ENCODE measurements at places on chromosomes 4 and X.

GRCh38 chr4:4334798-4335520, 44.9 kb downstream of the ZBTB49 start:
- DNase-seq, result peak; percentile 41

- DNase-seq, result no peak
These were observed 169.8 kb upstream of the GALNT7 start for GRCh38 chr4:172998527-172999469.

- no peak for DNase-seq
These were observed 1153.8 kb downstream of the STIM2 start for GRCh38 chr4:28014469-28014868.

DNA sequence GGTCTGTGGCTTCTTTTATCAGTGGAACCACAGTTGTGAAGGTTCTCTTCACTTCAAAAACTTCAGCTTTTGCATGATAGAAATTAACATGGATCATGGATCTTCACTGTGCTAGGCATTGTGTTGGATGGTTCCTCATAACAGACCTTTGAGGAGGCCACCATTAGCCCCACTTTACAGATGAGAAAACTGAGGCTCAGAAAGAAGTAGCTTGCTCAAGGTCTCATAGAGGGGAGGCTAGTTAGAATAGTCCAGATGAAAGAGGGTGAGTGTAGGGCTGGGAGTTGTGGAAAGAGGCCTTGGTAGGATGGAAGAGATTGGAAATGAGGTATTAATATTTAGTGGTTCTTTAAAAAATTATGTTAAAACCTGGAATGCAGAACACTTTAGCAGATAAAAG, 2.6 kb downstream of the TSR2 start:
- DNase-seq, result no peak

DNA sequence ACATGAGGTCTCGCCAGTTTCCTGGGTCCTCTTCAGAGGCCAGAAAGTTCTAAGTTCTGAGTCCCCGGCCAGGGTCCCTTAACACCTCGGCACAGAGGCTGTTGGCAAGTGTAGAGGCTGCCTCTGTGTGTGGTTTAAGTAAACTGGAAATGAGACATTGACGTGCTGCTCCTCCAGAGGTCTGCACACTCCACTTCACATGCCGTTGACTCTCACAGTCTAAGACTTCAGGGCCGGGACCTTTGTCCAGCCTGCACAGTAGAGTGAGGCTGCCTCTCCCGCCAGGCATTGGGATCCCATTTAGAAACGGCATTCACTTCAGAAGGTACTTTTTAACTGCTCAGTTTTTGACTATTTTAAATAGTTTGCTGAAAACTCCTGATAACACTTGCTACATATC, 10.6 kb upstream of the TADA2B start:
- DNase-seq, result no peak

DNA sequence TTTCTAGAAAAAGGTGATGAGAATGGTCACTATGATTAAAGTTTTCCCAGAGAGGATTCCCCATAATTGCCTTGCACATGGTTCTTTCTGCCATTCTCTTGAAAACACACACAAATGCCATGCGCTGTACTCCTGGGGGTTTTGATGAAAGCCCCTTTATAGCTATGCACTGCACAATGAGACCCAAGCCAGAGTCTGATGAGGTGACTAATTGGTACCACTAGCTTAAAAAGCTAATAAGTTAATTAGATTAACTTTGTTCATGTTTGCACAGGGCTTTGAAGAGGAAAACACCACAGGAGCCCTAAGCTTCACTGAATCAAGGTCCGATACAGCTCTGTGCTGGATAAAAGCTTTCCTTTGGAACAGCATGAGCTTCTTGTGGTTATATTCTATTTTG, 132.2 kb downstream of the NKX6-1 start:
- no peak for DNase-seq

DNA sequence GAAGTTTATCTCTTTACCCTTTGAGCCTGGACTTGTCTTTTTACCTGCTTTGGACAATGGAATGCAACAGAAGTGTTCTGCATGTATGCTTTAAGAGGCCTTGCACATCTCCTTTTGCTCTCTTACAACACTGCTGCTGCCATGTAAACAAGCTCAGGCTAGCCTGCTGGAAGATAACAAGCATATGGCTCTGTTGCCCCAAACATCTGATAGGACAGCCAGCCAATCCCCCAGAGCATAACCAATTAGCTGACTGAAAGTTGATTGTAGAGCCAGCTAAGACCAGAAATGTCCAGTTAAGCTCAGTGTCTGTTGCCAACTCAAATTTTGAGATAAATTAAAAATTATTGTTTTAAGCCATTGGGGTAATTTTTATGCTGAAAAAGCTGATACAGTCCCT, 510.6 kb upstream of the CNKSR2 start:
- no peak for DNase-seq

DNA sequence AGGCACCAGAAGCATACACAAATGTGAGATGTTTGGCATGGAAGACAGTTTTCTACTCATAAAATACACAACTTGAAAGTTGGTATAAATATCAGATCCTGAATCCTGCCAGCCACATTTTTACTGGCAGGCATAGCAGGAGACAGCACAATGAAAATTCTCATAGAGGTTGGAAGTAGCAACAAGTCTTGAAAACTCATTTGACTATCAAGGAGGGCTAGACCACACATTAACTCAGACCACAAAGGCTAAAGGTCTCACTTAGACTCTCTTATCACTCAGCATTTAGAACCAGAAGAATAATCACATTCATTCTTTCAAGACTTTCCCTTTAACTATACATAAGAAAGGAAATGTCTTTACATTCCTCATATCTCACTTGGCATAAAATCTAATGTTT, 56.5 kb downstream of the SORBS2 start:
- DNase-seq, result no peak

- no peak for DNase-seq
These were observed 2.9 kb downstream of the NDST4 start for GRCh38 chr4:115110191-115111181.

DNA sequence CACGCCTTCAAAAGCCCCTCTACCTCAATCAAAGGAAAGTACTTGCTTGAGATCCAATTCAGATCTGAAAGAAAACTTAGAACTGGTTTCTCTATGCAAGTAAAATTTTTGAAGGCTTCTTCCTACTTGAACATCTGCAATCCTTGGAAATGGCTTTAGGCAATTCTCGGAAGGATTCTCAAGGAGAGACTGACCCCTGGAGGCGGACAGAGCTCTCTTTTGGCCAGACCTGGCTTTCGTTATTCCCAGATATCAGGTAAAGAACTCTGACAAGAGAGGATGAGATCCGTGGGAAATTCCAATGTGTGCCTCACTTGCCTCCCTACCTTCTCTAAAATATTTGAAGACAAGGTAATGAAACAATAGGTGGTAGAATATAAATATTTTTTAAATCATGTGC, 670.3 kb upstream of the FAM241A start:
- no peak for DNase-seq

DNA sequence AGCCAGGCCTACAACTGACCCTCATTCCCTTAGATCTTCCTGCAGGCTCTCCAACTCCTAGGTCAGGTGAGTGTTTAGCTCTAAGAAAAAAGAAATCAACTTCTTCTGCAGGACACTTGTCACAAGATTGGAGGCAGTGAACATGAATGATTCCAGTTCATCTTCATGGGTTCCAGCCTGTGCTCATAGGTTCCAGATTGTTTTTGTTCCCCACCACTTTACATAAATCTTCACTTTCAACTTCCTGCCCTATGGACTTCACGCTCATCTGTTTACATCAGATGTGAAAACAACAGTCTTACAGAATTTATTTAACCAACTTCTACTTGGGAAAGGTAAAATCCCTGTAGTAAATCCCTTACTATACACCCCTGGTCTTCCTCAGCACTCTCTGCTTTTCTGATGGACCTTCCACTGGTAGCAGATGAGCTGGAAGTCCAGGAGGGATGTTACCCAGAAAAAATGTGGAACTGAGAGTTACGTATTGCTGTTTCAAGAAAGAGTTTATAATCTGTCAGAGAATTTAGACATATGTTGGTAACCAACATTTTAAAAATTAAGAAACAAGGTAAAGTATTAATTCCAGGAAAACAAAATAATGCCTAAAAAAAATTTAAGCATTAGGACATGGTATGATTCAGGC, 62.4 kb downstream of the ANAPC10 start:
- DNase-seq, result no peak

Measured in stimulated activated CD8-positive, alpha-beta memory T cell treated with anti-CD3 and anti-CD28 coated beads, Interleukin-4, amount 100 ng/mL, for 4 hours (primary cell).